Myocyte (in vitro differentiated cells): ENCODE measurements at places on chromosomes 16 and 17. TPM values are rescaled to one million over a fixed set of nuclear protein-coding genes. Genes with fewer than 3 reads are reported as not detected.

GRCh38 chr17:18033442-18034099 is 5.4 kb downstream of the ATPAF2 start:
- DNase-seq: peak; percentile 87

The GP1BA gene
- not detected in 2 replicates for total RNA-seq

GRCh38 chr17:43840814-43841213 is 6.2 kb upstream of the CD300LG start:
- DNase-seq: no peak

DNA sequence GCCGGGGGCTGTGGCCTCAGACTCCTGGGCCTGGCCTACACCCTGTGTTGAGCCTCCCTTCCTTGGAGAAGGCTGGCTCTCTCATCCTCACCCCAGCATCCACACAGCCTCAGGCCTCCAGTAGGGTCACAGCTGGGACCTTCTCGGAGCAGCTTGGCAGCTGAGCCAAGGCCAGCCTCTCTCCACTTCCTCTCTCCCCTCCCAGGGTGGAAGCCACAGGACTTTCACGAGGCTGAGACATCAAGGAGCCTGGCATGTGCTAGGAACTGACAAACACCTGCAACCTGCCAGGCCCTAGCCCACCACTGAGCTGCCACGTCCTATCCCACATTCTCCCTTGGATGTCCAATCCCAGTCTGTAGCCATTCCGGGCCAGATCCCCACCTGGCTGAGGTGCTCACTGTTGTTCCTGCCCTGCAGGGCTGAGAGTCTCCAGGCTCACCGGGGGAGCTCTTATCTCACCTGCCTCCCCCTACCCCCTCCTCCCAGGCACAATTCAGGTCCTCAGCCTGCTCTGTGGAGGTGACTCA is 3.1 kb downstream of the MMP15 start:
- no peak for DNase-seq

- no peak for DNase-seq
Measured at GRCh38 chr17:77833769-77834168, 124.7 kb upstream of the TNRC6C start.

GRCh38 chr16:57049678-57050077 is 42.7 kb upstream of the CPNE2 start:
- no peak for DNase-seq

The KRTAP3-3 gene
- not detected in 2 replicates for total RNA-seq

GRCh38 chr16:59164461-59164860 is 430.3 kb upstream of the GOT2 start:
- peak; percentile 37 for DNase-seq

DNA sequence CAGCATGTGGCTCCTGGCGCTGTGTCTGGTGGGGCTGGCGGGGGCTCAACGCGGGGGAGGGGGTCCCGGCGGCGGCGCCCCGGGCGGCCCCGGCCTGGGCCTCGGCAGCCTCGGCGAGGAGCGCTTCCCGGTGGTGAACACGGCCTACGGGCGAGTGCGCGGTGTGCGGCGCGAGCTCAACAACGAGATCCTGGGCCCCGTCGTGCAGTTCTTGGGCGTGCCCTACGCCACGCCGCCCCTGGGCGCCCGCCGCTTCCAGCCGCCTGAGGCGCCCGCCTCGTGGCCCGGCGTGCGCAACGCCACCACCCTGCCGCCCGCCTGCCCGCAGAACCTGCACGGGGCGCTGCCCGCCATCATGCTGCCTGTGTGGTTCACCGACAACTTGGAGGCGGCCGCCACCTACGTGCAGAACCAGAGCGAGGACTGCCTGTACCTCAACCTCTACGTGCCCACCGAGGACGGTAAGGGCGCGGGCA is 645 bp downstream of the NLGN2 start:
- no peak for DNase-seq

DNA sequence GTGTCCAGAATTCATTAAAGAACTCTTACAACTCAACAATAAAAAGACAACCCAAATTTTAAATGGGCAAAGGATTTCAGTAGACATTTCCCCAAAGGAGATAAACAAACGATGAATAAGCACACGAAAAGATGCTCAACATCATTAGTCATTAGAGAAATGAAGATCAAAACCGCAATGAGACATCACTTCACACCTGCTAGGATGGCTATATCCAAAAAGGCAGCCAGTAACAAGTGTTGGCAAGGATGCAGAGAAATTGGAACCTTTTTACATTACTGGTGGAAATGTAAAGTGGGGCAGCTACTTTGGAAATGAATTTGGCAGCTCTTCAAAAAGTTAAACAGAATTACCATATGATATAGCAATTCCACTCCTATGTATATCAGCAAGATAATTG is 42.0 kb downstream of the PITPNM3 start:
- peak; percentile 37 for DNase-seq

DNA sequence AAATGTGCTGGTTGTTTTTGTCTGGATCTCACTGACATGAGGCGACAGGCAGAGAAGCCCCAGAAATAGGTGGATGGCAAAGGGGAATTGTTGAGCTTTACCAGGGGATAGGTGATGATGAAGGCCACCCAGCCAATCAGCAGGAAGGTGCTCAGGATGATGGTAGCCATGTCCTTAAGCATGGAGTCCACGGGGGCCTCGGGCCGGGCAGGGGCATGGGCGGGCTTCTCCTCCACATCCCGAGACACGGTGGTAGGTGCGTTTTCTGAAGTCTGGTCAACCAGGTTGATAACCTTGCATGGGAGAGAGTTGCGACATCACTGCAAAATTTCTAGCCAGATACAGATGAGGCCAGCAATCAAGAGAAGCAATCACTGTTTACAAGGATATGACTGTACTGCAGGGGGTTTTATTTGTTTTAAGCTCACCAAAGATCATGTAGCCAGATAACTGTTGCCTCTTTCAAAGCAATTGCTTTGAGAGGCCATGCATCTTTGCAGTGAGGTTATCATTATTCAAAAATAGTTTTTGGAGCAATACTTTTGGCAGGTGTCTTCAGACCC is 37.3 kb upstream of the ICAM2 start:
- DNase-seq: no peak

The LGALS9B gene
- total RNA-seq: not detected in 2 replicates

The GNGT2 gene
- total RNA-seq: not detected in 2 replicates

- no peak for DNase-seq
Measured at GRCh38 chr16:89599451-89599858, 14.0 kb upstream of the DPEP1 start.

- no peak for DNase-seq
Measured at GRCh38 chr17:14522795-14523387, 222.0 kb downstream of the HS3ST3B1 start.

DNA sequence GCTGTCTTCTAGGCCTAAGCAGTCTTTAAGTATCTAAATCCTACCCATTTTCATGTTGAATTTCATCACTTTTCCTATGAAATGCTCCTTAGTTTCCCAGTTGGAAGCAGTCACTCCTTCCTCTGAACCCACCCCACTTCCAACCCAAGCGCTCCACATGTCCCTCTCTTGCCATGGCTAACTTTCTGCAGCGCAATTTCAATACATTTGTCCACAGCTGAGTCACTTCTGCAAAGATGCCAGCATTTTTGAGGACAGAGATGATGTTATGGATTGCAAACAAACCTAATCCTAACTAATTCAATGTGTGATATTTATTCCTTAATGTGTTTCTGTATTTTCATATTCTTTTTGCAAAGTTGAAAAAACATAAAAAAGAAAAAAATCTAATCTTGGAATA is 71.7 kb downstream of the HLF start:
- no peak for DNase-seq

The ARHGAP44 gene
- total RNA-seq: 0.05 and 0.36 TPM in 2 replicates

The MSI2 gene
- 115 and 126 TPM in 2 replicates for total RNA-seq

GRCh38 chr17:57623620-57624019 is 121.5 kb downstream of the CCDC182 start:
- DNase-seq: no peak

The TBC1D3I gene
- total RNA-seq: 0.13 TPM in 1 of 2 replicates, not detected in the other

The DNASE1 gene
- 13.2 and 21.4 TPM in 2 replicates for total RNA-seq

- no peak for DNase-seq
Measured at GRCh38 chr17:82311971-82312370, 5.4 kb downstream of the CD7 start.

- no peak for DNase-seq
Measured at GRCh38 chr16:80120899-80121521, 419.8 kb upstream of the DYNLRB2 start.

The TVP23C gene
- 6.7 and 8.4 TPM in 2 replicates for total RNA-seq

DNA sequence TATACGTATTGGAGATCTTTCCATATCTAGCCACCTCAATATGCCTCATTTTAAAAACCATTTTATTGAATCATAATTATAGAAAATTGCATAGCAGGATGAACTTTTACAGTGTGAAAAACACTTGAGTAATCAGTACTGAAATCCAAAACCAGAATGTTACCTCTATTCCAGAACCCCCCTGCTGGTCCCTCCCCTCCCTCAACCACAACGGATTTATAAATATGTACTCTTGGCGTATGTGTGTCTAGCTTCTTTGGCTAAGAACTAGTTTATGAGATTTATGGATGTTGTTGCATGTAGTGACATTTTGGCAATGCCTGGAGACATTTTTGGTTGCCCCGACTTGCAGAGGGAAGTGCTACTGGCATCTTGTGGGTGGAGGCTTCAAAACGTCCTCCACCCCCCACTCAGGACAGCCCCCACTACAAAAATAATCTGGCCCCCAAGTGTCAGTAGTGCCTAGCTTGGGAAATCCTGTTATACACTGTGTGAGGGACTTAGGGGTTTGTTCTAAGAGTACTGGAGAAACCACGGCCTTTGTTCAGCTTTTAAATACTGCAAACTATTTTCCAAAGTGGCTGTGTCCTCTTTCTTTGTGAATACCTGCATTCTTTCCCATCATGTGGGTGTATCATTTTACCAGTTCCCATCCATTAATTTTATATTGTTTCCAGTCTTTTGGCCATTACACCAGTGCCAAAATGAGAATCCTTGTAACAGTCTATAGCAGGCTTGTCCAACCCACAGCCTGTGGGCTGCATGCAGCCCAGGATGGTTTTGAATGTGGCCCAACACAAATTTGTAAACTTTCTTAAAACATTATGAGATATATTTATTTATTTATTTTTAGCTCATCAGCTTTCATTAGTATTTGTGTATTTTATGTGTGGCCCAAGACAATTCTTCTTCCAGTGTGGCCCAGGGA is 23.7 kb downstream of the ITPRIPL2 start:
- no peak for DNase-seq

The PLEKHH3 gene
- 49.1 and 58.6 TPM in 2 replicates for total RNA-seq

GRCh38 chr17:39244600-39245570 is 19.1 kb upstream of the STAC2 start:
- peak; percentile 85 for DNase-seq

GRCh38 chr17:21039839-21040575 is 2.8 kb downstream of the USP22 start:
- peak; percentile 35 for DNase-seq

The CLDN6 gene
- total RNA-seq: 0.52 TPM in 1 of 2 replicates, not detected in the other

DNA sequence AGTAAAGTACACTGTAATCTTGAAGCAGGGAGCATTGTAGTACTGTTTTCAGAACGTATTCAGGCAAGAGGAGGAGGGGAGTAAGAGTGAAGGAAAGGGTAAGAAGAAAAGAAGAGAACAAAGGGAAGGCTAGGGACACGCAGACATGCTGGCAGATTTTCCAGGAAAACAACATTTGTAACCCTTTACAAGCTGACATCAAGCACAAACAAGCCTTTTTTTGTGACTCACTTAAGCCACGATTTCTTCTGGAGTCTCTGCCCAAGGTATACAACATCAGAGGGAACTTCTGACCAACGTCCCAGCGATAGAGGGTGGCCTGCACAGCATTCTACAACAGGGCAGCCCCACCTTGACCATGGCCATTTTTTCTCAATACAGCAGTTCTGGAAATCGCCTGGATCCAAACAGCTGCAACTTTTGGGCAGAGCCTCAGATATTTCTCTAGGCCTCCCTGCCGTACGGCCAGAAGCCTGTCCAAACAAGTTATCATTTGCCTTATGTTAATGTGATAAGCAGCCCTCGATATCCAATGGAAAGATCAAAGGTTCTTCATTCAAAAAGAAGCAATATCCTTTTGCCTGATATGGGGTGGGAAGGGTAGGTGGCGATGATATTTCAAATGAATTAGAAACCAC is 247.3 kb downstream of the ZFHX3 start:
- no peak for DNase-seq

GRCh38 chr16:12235110-12235509 is 258.6 kb downstream of the SNX29 start:
- peak; percentile 83 for DNase-seq

DNA sequence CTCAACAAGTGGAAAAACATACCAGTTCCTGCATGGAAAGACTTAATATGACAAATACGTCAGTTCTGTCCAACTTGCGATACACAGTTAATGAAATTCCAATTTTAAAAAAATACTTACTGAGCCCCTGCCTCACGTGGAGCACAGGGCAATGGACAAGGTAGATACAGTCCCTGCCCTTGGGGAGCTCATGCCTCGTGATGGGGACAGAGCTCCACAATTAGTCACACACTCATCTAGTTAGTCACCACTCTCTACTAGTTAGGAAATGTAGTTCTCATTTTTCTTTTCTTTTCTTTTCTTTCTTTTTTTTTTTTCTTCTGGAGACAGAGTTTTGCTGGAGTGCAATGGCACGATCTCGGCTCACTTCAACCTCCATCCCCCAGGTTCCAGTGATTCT is 74.7 kb upstream of the CDH5 start:
- no peak for DNase-seq

The C17orf100 gene
- 0.31 and 0.70 TPM in 2 replicates for total RNA-seq

- peak; percentile 63 for DNase-seq
Measured at GRCh38 chr16:4212211-4212933, 29.5 kb downstream of the SRL start.

- no peak for DNase-seq
Measured at GRCh38 chr17:76281573-76282371, 16.6 kb downstream of the UBALD2 start.
